ENCODE measurements at places on chromosomes 11 and 22.

GRCh38 chr22:34798605-34799004, 267.4 kb upstream of the ISX start:
- DNase-seq = no peak

- DNase-seq = no peak
Observed at GRCh38 chr11:75265851-75266531, 25.4 kb downstream of the TPBGL start.

GRCh38 chr11:56659755-56660154, 3.7 kb upstream of the OR5AR1 start:
- DNase-seq = no peak

DNA sequence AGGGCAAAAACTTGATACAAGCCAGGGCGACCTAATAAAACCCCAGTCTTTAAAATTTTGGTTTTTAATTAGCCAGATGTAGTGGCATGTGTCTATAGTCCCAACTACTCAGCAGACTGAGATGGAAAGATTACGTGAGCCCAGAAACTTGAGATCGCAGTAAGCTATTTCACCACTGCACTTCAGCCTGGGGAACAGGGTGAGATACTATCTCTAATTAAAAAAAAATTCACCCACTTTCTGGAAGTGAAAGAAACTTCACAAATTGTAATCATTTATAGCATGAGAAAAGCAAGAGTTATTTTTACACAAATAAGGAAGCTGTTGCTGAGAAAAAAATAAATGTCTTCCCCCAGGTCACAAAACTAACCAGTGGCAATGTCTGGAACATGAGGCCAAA, 882 bp upstream of the GLYATL2 start:
- no peak for DNase-seq

DNA sequence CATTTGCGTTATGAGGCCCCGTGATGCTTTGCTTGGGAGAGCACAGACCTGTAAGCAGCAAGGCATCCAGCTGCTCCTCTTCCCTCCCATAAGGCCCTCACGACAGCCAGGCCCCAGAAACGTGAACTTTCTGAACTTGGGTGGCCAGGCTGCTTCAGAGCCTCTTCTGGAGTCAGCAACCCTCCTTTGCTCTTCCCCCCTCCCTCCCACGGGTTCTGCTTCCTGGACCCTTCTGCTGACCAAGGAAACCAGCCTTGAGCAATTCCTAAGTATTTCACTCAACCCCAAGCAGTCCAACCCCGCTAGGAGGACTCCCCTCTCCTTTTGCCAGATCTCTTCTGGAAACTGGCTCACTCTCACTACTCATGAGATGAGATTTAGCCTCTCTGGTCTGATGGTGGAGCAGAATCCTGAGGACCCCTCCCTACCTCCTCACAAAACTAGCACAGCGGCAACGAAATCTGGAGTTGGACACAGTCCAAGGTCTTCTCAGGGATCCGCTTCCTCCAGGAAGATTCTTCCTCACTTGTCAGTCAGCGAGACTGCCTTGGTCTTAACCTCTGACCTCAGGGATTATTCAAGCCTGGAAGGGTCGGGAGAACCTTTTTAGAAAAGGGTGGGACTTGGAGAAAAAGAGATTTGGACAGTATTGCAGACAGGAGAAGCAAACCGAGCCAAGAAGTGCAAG, 86.2 kb downstream of the UBASH3B start:
- DNase-seq = no peak

DNA sequence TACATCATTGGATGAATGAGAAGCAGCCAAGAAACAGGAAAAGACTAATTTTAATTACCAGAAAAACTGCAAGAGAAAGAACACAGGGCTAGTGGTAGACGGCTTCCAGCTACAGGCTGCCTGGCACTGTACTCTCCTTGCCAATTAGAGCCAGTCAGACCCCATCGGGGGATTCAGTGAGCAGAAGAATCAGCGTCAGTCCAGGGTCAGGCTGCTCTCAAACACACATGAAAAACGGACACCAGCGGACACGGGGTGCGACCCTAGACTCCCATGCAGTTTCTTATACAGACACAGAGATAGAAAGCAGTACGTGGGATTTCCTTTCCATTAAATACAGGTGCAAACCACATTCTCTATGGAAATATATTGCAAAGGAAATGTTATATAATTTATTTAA, 1.1 kb upstream of the CNTN5 start:
- no peak for DNase-seq

GRCh38 chr11:57547854-57548377, 10.5 kb downstream of the SMTNL1 start:
- no peak for DNase-seq

DNA sequence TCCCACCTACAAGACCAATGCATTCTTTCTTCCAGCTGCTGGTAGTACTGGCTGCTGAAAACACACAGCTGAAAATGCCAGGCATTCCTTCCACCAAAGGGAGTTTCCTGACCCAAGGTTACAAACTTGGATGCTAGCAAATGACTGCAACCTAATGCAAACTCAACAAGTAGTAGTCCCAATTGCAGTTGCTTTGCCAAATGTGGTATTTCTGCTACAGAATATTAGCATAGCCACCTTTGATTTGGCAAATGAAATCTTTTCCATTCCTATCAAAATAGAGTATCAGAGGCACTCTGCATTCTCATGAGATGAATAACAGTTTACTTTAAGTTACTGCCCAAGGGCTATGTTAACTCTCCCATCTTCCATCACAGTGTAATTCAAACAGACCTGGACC, 172.0 kb upstream of the ARHGAP42 start:
- no peak for DNase-seq

DNA sequence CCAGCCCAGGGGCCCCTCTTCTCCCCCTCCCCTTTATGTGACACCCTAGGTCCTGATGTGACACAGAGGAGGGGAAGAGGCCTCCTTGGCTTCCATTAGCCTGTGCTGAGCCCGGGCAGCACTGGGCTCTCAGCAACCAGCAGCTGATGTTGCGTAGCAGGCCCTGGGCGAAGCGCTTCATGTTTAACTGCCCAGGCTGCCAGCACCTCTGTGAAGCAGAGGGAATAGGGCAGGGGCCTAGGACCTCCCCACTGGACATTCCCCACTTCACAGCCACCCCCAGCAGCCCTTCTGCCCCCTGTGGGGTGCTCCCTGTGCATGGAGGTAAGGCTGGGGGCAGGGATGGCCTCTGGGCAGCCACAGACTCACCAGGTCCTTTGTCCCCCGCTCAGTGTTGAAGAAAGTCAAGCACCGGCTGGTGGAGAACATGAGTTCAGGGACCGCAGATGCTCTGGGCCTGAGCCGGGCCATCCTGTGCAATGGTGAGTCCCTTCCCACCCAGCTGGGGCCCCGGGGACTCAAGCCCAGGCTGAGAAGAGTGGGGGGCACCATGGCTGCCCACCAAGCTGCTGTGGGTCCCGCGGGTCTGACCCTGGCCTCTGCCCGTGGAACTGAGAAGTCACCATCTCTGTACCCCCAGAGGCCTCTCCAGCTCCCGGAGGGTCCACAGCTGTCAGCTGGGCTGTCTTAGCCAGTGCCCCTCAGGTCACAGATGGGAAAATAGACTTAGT, 11.6 kb downstream of the PICK1 start:
- no peak for DNase-seq

DNA sequence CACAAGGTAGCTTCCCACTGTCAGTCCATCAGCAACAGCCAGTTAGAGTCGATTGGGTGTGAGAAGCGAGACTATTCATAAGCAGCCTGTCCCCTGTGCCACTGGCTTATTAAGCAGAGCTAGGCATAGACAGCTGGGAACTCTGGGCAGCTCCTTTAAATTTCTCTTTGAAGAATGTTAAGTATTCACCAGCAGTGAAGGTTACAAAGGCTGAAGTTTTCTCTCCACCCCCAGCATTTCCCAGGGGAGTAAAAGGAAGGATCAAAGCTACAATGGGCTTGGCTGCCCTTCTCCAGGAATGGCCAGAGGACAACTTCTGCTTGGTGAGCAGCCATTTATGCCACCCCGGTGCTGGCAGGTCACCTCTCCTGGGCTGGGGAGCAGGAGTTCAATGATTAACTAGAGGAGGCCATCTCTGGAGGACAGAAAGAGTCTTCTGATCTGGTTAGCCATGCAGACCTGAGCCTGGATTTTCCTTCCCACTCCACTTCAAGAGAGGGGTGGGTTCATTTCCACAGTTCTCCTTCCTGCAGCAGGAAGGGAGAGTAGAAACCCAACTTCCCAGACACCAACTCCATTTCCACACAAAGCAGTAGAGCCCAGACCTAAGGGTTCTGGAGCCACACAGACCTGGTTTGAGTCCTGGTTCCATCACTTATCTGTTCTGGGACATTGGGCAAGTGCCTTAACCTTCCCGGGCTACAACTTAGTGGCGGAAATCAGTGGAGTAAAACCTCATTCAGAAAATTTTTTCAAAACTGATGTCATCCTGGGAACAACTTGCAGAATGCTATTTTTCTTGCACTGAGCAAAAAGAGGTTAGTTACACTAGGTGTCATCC, 22.6 kb downstream of the POU2AF3 start:
- no peak for DNase-seq

- no peak for DNase-seq
Observed at GRCh38 chr11:76023236-76024068, 182.8 kb downstream of the WNT11 start.

- no peak for DNase-seq
Observed at GRCh38 chr11:76201672-76202412, 4.5 kb downstream of the WNT11 start.

DNA sequence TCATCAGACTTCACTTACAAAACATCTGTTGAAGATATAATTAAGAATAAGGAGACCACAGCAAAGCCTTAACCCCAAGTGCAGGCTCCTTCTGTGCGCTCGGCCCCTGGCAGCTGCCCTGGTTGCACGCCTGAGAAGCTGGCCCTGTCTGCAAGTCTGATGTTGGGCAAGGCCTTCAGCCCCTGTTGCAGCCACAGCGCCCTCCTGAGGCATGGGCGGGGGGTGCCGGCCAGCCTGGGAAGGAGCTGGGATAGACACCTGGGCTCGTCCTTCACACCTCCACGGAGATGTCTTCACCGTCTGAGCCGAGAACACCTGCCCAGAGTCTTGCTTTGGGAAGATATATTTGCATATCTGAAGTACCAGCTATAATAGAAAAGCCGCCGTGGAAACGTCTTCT, 104.1 kb downstream of the MPPED1 start:
- DNase-seq = no peak

DNA sequence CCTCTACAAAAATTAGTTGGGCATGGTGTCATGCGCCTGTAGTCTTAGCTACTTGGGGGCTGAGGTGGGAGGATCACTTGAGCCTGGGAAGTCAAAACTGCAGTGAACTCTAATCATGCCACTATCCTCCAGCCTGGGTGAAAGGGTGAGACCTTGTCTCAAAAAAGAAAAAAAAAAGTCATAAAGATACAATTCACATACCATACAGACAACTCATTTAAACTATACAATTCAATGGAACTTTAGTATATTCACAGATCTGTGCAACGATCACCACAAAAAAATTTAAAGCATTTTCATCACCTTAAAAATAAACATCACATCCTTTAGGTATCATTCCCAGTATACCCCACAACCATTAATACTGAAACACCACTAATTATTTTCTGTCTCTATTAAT, 201.2 kb downstream of the PGR start:
- DNase-seq = no peak

DNA sequence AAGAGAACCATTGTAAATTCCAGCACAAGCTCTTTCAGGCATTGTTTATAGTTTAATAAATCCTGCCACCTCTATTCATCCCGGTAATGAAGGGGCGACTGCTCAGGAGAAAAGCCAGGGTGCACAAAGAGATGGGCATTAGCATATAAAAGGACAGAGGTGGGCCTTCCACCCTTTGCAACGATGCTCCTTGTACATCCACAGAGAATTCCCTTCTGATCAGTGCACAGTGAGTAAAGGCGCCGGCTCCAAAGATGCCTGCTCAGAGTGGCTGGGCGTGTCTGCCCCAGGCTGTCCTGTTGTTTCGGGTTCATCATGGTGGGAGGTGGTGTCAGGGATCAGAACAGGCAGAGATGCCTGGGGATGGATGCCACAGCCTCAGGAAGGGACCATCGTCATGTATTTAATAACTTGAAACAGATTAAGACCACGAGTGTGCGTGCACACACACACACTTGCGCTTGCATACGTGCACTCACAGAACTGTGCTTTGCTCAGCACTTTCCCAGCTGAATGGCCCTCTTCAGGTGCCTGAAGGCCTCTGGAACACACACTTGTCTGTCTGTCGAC, 305.0 kb downstream of the TBC1D22A start:
- DNase-seq = no peak

- DNase-seq = no peak
Observed at GRCh38 chr11:107808521-107808920, 50.1 kb downstream of the SLC35F2 start.

GRCh38 chr11:55342901-55343300, at the start of gene OR4A16:
Gene OR4A16, plus strand, starts transcription at chr11:55343201. Its CDS starts 0 bp downstream, at chr11:55343201.
- DNase-seq = no peak

DNA sequence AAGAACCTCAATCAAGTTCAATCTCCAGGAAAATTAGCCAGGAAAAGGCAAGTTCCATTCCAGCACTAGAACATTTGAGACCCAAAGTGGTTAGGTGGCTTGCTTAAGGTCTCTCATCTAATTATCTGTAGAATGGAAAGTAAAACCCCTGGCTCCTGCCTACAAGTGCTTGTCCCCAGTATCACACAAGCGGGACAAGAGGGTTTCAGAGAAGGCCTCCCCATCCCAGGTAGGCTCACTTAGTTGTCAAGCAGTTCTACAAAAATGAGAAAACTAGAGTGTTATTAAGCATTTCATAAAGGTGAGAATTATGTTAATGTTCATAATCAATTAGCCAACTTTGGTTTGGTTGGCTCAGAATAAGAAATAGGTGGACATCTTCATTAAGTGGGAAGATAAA, 5.5 kb downstream of the POU2AF1 start:
- no peak for DNase-seq

GRCh38 chr22:19620742-19621371, 93.4 kb upstream of the SEPTIN5 start:
- no peak for DNase-seq

DNA sequence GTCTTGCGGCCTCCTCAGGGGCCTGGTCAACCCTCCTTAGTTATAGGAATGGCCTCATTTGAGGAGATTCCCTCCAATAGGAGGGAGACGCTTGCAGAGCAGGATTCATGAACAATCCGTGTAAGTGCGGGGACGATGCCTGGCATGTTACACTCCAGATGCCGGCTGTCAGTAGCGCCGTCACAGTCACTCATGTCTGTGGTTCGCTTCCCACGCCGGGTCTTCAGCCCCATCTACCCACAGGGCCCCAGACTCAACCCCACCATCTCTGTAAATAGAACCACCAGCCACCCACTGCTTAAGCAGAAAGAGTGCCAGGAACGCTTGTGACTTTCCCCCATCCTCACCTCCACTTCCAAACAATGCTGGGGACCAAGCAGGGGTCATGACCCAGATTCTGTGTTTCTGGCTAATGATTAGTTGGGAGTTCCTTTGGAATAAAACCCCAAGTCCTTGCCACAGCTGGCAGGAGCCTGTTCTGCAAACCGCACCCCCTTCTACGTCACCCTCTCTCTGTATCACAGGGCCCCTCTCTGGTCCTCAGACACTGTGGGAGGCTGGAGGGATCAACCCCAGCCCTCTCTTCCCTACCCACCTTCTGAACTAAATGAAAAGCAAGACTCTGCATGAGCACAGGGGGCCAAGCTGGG, 38.8 kb upstream of the TOLLIP start:
- DNase-seq = no peak

GRCh38 chr11:15117751-15118150, 3.0 kb downstream of the INSC start:
- no peak for DNase-seq

GRCh38 chr22:18095101-18095805, 15.4 kb upstream of the TUBA8 start:
- DNase-seq = no peak

GRCh38 chr11:44592125-44592940, 26.9 kb downstream of the CD82 start:
- no peak for DNase-seq

Data from effector CD4-positive, alpha-beta T cell (primary cell).